T-cell (primary cell): ENCODE measurements at places on chromosomes 4 and X. TPM values are rescaled to one million over a fixed set of nuclear protein-coding genes. Genes with fewer than 3 reads are reported as not detected.

TASL gene
- 2.5 TPM for total RNA-seq

ZMAT1 gene
- total RNA-seq: 21.3 TPM

SSX2 gene
- total RNA-seq: not detected

ATP6AP1 gene
- 53.6 TPM for total RNA-seq

GRCh38 chrX:131841496-131842437 is 181.3 kb upstream of the STK26 start:
- no peak for DNase-seq

DNA sequence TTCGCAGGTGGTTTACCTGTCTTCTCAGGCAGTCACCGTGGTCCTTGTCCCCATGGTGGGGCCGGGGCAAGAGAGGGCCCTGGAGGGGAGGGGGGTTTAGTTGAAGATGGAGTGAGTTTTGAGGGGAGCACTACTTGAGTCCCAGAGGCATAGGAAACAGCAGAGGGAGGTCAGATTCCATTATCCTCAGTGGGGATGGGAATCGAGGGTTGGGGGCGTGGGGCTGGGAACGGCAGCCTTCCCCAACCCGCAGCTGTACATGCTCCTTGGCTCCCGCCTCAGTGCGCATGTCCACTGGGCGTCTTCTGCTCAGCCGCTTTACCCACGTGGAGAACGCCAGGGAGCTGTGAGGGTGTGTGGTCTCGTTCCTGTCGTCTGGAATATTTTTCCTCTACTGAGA is at the start of gene GAGE10:
Gene GAGE10, plus strand, starts transcription at position 301 of the 400 bp plus-strand sequence. CDS start 1,214 bp downstream, outside the sequence.
- no peak for DNase-seq

- no peak for DNase-seq
These were observed 114.7 kb downstream of the ENPP6 start for GRCh38 chr4:184102927-184103326.

DNA sequence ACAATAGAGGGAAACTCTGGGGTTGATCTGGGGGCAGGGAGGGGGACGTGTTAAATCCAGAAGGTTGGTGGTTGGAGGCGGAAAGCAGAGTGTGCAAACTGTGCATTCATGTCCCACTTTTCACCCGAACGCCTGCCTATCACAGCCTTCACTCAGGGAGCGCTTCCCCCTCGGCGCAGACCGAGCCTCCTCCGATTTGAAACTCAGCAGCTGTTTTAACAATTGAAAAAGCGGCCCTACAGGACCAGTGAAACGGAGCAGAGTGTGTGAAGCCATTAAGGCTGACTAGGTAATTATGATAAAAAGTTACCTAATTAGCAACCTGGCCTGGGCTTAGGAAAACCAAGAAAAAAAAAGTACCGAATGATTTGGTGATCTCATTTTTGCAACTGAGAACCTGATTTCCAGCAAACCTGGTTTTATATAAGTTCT is 685 bp upstream of the NDNF start:
- DNase-seq: no peak

DNA sequence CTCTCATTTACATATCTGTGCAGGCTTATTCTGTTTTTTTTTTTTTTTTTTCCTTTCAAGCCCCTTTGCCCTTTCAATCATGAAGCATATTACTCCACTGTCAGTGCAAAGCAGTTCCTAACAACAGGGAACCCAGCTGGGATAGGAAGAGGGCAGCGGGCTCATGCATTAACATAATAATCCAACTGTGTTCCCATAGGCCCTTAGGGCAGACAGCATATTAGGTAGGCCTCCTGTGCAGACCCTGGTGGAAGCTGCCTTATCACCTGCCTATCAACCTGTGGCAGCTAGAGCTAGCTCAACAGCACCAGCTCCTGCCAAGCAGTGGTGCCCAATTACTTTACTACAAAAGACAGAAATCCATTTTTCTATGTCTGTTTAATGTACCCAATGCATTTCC is 49.3 kb downstream of the SLC10A7 start:
- no peak for DNase-seq

GRCh38 chrX:154490021-154490413 is 412 bp downstream of the SLC10A3 start:
- DNase-seq: no peak

- DNase-seq: no peak
These were observed 26.5 kb upstream of the IRAK1 start for GRCh38 chrX:154046031-154046781.

DNA sequence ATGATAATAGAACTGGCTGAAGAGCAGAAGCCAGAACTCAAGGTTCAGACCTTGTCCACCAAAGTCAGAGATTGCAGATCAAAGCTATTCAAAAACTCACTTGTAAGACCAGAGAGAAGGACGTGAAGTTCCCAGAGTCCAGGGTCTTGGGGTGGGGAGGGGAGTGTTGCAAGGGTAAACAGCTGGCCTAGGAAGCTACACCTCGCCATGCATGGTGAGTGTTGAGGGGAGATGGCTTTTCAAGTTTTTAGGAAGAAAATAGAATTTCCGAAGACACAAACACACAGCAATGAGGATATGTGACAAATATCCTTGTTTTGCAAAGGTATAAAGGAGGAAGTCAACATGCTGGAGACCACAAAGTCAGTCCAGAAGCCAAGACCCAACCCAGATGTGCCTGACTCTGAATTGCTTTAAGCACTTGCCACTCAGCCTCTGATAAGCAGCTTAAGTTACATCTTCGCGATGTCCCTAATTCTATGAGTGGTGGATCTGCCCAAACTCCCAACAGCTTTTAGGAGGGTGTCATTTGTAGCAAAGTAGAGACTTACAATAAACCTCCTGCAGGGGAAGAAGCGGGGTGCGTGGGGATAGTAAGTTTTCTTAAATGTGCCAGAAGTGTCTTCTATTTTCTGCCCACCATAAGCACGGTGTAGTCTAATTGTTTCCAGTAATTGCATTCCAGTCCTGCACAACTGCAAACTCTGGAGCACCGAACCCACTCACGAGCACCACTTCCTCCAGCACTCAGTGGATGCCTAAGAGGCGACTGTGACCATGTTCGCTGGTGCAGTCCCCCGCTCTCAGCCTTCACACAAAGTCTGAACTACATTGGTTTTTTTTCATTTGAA is 26.5 kb downstream of the HAND2 start:
- no peak for DNase-seq

DNA sequence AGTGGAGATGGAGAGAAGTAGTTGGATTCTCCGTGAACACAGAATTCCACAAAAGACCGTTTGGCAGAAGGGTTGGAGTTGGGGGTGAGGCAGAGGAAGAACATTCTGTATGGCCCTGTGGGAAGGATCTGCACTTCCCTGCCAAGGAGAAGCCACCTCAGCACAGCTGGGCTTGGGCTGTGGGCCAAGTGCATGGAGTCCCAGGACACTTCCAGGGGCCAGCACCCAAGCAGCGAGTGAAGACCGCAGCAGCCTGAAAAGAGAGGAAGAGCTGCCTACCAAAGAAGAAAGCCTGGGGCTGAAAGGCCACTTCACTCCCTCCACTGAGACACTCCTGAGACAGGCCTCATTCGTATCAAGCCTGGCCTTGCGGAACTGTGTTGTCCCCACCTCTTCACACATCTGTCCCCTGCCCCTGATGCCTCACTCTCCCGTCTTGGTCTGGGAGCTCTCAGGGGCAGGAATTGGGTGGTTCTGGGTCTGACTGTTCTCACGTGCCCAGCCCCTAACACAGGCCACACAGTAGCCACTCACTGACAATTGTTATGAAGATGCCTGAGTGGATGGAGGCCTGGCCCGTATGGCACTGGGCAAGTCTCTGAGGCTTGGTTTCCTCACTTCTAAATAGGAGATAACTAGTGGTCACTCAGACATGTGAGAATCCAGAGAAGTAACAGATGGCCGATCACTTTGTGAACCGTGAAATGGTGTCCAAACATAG is 3.3 kb upstream of the AWAT2 start:
- no peak for DNase-seq

DNA sequence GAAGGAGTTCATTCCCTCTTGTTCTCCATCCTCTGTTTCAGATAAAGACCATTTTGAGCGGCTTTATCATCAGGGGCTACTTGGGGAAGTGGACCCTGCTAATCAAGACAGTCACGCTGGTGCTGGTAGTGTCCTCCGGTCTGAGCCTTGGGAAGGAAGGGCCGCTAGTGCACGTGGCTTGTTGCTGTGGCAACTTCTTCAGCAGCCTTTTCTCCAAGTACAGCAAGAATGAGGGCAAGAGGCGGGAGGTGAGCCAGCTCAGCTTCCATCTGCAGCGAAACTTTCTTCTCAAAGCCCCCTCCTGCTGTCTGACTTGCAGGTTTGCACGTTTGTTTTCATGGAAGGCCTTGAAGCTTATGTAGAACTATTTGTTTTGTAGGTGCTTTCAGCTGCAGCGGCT is 49.5 kb downstream of the CLCN4 start:
- DNase-seq: no peak

DNA sequence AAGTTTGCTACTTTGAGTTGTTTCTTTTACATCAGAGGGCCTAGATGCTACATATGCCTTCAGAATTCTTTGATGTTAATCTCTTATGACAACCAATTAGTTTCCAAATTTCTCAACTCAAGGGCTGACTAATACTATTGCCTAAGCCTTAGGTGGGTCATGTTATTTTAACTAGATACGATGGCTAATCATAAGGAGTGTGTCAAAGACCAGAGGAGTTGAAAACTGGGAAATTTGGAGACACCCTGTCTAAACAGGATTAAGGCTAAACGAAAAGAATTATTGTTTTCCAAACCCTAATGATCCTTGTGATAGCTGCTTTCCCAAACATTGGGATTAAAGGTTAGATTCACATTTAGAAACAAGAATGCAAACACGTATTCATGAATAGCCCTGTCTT is 228.5 kb downstream of the PCDH7 start:
- DNase-seq: no peak

- DNase-seq: no peak
These were observed 59.7 kb downstream of the SORCS2 start for GRCh38 chr4:7252051-7252450.

- no peak for DNase-seq
These were observed 23.1 kb upstream of the GATB start for GRCh38 chr4:151783867-151784266.

DNA sequence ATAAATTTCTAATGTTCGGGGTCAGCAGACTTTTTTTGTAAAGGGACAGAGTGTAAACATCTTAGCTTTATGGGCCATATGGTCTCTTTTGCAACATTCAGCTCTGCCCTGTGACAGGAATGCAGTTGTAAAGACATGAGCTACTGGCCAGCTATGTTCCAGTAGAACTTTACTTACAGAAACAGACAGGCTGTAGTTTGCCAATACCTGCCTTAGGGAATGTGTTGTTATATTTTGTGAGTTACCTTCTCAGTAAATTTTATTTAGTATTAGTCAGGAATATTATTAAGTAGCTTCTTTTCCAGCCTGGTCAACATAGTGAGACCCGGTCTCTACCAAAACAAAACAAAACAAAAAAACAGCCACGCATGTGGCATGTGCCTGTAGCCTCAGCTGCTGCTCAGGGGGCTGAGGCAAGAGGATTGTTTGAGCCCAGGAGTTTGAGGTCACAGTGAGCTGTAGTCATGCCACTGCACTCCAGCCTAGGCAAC is 48.7 kb downstream of the HTT start:
- DNase-seq: no peak

DNA sequence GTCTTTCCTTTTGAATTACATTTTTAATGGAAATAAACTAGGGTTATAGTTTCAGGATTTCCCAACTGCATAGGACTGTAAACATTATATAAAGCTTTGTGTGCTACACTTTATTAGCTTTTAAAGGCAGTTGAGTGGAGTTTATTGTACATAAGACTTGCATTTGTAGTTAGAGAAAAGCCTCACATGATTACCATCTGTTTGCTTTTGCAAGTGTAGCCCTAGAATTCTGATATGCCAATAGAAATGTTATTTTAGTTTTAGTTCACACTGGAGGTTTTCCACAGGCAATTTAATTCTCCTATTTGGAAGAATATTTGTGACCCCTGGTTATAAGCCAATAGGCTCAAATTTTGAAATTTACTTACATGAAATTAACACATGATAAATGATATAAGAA is 41.3 kb upstream of the ANK2 start:
- DNase-seq: no peak

GRCh38 chrX:134423606-134424005 is 36.4 kb upstream of the HPRT1 start:
- DNase-seq: no peak

- DNase-seq: no peak
These were observed 61.3 kb upstream of the MXRA5 start for GRCh38 chrX:3407781-3408180.

GRCh38 chr4:82753238-82753637 is 45.4 kb downstream of the SCD5 start:
- DNase-seq: no peak

DNA sequence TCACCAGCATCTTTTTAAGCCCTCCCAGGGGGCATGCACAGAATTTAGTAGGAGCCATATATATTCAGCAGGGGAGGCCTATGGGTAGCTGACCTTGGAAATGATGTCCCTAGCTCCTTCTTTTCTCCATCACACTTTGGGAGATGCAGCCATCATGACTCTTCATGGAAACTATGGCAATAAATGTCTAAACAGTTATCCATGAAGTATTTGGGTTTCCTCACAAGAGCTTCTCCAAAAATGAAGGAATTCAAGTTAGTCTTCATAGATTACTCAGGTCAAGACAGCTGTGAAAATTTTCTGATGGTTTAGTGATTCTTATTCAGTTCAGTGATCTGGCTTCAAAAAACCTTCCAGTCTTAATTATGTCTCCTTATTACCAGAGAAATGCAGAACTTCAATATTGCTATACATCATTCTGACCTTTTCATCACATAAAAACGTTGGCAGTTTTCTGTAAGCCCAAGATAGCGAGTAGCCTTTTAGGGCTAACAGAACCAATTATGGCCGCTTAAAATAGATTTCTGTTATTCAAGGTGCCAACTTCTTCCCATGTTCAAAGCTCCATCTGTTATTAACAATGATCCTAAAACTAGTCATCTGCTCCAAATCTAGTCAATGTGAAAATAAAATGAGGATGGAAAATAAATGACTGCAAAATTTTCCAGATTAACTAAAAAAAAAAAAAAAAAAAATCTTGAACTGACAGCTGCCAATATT is 52.5 kb downstream of the TMEM156 start:
- DNase-seq: no peak

- no peak for DNase-seq
These were observed 164.0 kb downstream of the PRKX start for GRCh38 chrX:3549411-3549911.

DNA sequence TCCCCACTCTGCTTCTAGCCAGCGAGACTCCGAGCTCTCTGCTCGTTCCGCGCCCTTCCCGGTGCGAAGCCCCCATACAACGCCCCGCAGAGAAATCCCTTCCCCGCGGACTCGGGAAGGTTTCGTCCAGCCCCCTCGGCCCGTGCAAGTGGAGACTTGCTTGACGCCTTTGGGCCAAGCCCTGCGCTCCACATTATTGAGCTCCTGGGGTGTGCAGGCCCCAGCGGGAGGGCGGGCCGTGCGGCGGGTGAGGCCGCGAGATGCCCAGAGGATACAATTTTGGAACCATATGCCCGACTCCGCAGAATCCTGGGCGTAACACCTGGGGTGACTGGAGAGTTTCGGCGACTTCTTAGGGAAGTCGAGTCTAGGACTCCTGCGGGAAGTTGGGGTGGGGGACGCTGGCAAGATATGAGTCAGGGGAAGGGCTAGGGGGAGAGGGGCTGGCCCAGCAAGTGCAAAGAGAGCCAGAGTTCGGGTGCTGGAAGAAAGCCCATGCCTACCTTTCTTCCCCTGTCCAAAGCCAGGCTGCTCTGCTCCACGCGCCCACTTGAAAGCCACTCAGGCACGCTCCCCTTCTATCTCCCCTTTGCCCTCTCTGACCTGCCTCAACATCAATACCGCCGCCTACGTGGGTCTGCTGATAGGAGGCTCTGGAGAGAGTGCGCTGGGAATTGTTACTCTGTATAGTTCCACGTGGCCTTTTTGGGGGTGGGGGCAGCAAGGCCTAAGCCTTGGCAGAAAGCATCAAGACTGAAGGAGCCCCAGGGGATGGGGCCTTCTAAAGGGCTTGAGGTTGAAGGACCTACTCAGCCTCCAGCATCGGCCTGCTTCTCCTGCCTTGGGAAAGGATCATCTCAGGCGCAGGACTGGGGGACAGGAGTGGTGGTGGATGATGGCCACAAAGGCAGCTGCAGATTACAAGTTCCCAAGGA is 1.2 kb upstream of the ELF4 start:
- no peak for DNase-seq
